Fibroblast of skin of left biceps (primary cell): ENCODE measurements at places on chromosomes 7 and 10.

DNA sequence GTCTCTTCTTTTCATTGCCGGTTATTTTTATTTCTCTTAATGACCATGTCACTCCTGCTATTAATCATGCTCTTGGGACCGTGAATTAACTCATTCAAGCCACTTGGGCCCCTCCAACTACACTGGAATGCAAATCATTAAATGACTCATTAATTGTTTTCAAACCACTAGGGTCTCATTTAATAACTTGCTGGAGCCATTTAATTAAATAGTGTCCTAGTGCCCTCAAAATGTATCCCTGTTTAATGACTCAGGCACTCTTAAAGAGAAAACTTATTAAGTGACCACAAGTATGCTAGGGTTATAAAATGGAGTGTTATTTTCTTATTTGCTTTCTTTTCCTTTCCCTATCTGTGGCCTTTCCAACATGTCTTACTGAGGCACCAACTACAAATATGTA is 73.0 kb downstream of the PLXDC2 start:
- DNase-seq, result no peak

- no peak for DNase-seq
Measured at GRCh38 chr10:24324651-24325050, 115.7 kb downstream of the KIAA1217 start.

DNA sequence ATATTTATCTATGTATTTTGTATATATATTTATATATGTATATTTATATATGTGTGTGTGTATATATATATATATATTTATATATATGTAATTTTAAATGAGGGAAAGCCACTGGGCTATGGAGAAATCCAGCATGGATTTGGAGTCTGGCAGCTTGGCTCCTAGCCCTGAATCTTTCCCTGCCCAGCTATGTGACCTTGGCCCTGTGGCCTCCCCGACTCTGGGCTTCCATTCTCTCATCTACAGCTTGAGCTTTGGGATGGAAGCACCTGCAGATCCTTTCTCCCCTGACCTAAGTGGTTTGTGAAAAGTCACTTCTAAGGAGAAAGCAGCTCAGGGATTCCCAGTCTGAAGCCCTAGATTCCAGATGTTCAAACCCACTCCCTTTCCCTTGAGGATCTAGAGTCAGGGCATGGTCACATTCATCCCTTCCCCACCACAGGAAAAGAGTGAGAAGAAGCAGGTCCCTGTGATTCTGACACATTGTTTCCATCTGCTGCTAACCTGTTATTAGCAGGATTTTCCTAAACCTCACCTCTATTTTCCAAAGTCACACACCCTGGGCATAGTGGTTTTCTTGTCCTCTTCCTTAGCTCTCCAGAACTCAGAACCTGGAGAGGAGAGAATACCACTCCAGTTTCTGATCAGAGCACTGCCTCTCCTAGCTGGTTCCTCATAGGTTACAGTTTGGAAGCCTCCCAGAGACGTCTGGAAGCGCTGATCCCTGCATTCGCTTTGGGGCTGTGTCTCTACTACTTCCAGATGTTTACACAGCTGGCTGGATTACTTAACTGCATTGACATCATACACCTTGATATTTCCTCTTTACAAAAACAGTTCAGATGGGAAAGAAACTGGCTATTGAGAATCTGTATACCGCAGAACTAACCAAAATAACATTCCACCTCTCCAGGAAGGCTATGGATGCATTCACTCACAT is 327.5 kb upstream of the ZMIZ1 start:
- DNase-seq, result peak; percentile 68

GRCh38 chr10:127937069-127937468 is 30.2 kb downstream of the PTPRE start:
- DNase-seq, result no peak

GRCh38 chr10:55146032-55146431 is 345.0 kb upstream of the PCDH15 start:
- peak; percentile 2 for DNase-seq

- peak; percentile 1 for DNase-seq
Measured at GRCh38 chr10:121818599-121818998, 109.2 kb downstream of the ATE1 start.

DNA sequence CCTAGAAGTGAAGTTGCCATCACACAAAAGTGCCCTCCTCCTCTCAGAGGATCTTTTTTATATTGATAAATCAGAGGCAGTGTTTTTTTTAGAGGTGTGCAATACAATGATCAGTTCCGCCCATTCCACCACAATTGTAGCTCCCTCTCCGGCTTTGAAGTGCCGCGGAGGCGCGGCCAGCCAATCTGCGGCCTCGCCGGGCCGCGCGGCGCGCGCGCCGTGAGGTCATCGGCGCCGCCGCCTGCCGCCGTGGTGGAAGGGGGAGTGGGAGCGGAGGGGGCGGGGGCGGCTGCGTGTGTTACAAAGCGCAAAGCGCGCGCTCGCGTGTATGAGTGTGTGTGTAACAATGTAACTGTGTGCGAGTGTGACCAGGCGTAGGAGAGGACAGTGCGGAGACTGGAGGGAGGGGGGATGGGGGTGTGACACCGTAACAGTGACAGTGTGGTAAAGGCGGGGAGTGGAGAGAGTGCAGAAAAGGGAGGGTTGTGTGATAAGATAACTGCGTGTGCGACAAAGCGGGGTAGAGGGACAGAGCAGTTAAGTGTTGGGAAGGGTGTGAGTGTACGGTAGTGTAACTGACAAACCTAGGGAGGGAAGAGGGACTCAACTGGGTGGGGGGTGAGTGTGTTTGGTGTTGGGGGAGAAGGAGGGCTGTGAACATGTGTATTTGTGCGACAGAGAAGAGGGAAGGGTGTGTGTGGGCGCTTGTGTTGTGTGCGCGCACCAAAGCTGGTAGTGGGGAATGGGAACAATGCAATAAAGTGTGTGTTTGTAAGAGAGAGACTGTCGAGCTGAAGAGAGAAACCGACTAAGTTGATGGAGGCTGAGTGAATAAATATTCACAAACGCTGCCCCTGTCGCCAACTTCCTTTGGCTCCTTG is at the start of gene SP8:
Gene SP8, minus strand, starts transcription at position 108 of the 881 bp plus-strand sequence. Its CDS starts 88 bp downstream, at position 20.
- DNase-seq, result no peak

- no peak for DNase-seq
Measured at GRCh38 chr10:122458693-122459092, 2.7 kb upstream of the HTRA1 start.

DNA sequence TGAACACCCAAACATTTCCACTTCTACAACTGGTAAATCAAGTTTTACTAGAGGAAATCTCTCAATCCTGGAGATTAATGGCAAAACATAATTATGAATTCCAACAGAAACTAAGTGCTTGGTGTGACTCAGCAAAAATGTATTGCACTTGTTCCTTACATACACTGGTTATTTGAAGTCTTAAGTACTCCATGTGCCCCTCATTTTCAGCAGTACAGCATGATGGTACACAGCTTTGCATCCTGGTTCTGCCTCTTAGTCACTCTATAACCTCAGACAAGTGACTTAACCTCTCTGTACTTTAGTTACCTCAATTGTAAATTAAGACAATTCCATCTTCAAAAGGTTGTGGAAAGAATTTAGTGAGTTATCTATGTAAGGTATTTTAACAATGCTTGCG is 12.9 kb downstream of the SLC16A12 start:
- no peak for DNase-seq

- peak; percentile 65 for DNase-seq
Measured at GRCh38 chr10:110005719-110006118, 2.1 kb upstream of the ADD3 start.

DNA sequence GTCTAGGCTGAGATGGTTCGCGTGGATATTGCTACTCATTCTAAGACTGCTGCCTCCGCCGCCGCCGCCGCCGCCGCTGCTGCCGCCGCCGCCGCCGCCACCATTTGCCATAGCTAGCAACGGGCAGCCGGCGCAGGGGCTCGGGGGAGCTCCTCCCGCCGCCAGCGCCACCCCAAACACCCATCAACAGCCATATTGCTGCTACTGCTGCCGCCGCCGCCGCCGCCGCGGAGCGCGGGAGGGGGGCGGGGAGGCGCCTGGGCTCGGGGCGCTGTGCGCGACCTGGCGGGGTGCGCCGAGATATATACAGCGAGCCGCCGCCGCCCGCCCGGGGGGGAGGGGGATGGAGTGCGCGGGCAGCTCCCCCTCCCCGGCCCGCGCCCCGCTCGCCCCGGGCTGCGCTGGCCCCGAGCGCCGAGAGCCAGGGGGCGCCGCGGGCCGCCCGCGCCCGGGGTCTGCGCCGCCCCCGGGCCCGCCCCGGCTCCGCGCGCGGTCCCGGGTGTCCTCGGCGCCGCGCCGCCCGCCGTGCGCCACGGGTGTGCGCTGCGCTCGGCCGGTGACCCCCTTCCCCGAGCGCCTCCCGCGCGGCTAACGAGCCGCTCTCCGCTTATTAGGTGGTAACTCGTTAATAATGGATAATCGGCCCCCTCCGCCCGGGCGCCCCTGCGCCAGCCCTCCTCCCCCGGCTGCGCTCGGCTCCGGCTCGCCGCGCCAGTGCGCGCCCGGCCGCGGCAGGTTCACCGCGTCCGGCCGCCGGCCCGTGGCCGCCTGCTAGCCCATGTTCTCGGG is at the start of gene KCNMA1:
Gene KCNMA1, minus strand, starts transcription at position 277 of the 789 bp plus-strand sequence.
- no peak for DNase-seq

GRCh38 chr10:44926751-44927351 is 15.7 kb downstream of the TMEM72 start:
- no peak for DNase-seq

DNA sequence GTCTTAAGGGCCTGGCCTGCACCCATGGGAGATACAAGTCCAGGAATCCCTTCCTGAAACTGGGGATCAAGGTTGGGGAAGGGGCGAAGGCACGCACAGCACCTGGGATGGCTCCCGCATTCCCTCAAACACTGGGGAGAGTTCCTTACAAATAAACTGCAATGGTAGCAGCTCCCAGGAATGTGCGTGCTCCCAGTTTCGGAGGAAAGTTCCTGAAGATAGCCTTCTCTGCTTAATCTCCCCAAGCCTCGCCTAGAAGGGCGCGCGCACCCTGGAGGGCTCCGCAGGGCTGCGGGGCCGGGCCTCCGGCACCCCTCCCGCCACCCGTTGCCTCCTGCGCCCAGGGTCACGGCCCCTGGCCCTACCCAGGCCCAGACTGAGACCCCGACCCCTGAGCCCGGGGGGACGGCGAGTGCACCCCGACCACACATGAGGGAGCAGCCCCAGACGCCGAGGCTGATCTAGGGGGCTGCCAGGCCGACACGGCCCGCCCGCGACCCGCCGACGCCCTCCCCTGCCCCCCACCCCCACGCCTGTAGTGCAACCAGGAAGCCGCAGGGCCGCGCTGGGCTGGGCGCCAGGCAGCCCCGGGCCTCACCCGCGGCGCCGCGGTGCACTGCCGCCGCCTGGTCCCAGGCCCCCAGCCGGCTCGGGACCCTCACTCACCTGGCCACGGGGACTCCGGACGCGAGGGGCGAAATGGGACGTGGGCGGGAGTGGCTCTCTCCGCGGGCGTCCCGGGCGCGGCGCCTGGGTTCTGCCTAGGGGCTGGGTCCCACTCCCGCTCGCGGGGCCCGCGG is 460 bp downstream of the ANXA11 start:
- DNase-seq, result no peak
